ENCODE measurements at places on chromosomes 16 and 17.

GRCh38 chr17:79945591-79946255 is 89.9 kb downstream of the TBC1D16 start:
- no peak for DNase-seq

DNA sequence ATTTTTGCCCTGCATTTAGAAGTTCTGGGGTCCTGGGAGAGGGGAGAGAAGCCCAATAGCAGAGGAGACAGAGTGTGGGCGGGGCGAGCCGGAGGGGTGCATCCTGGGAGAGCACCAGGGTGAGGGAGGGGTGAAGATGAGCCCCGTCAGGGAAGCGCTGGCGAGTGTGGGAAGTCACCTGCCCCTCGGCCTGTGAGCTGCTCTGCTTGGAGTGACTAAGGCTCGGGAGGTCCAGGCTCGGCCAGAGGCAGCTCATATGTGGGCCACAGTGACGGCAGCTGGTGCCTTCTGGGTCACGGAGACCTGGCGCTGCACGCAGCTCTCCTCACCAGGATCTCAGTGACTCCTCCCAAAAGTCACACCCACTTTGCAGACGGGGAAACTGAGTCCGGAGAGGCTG is 1.1 kb downstream of the ZG16B start:
- DNase-seq: no peak

- DNase-seq: no peak
Measured at GRCh38 chr17:47325176-47325575, 1.4 kb downstream of the EFCAB13 start.

GRCh38 chr16:14125000-14125681 is 54.0 kb downstream of the MRTFB start:
- DNase-seq: no peak

DNA sequence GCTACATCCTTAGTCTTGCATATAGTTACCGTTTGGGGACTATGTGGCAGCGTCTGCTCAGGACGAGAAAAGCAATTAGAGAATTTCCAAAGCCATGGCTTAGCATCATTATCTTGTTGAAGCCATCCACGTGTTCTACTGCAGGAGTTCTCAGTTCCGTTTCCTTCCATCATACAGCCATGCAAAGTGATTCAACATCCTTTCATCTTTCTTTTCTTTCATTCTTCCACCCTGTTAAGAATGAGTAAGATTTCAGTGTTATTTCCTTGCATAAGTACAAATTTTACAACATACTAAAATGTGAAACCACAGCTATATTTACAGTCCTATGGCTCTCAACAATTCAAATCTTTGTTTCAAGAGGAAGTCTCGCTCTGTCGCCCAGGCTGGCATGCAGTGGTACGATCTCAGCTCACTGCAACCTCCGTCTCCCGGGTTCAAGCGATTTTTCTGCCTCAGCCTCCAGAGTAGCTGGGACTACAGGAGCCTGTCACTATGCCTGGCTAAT is 3.8 kb downstream of the MARF1 start:
- DNase-seq: no peak

- DNase-seq: no peak
Measured at GRCh38 chr17:38617967-38618760, 12.4 kb upstream of the SRCIN1 start.

- no peak for DNase-seq
Measured at GRCh38 chr16:54487933-54488332, 201.3 kb upstream of the IRX3 start.

GRCh38 chr16:77273-77806 is 685 bp upstream of the MPG start:
- no peak for DNase-seq

DNA sequence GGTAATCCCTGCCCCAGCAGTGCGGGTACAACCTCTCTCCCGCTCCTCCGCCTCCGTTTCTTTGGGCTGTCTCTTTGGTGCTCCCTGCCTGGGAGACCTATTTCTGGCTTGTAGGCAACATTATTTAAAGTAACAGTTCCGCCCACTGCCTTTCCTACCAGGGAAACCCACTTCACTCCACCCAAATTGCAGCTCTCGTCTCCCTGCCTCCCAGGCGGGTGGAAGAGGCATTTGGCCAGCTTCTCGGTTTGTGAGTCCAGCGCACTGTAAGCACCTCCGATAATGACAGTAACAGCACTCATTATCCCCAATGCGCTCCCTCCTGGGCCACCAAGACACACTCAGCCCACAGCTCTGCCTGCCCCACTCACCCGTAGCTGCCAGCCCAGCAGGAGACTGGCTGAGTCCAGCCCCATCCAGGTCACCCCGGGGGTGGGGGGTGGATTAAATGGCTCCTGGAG is 165.1 kb upstream of the CDC42EP4 start:
- DNase-seq: no peak
